Left ventricle myocardium superior (tissue), 1 donor: ENCODE measurements at places on chromosomes 7 and 10. TPM values are rescaled to one million over a fixed set of nuclear protein-coding genes. Genes with fewer than 3 reads are reported as not detected.

Gene STK31
- total RNA-seq = not detected

DNA sequence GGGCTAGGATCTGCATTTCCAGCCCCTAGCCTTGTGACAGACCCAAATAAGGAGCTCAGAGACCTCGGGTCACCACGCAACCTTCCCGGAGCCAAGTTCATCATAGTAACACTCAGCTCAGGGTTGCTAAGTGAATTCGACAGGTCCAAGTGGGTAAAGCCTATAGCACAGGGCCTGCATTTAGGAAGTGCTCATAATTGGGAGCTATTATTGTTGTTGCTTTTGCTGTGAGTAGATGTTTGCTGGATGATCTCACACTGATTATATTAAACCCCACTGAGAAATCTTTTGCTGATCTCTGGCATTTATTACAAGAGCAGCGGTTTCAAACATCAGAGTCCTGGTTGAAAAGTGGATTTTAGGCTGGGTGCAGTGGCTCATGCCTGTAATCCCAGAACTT, 20.3 kb upstream of the SAR1A start:
- DNase-seq = no peak

DNA sequence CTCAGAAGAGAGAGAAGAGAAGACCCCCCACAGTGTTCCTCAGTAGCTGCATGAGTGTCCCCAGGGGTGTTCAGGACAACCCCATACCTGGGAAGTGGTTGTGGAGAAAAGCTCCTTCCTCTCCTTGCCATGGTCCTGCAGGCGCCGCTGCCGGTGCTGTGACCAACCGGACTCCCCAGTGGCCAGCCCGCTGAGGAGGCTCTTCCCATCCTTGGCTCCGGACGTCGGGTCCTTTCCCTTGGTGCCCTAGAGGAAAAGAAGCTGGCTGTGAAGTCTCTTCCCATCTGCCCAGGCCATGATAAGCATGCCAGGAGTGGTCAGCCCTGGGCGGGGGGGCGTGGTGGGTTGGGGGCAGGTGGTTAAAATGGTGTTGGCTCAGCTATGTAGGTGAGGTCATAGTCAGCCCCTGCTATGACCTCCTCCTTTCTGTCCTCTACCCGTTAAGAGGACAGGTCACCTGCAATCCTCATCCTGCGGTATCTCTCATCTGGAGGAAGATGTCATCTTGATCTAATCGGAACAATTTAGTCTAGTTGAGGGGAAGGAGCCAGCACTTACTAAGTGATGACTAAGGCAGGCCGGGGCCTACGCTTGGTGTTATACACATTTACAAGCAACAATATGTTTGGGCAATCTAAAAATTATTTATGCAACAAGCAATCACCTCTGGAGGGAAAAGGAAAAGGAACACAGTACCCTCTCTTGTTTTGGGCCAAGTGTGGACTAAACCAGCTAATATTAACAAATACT, 13.2 kb downstream of the WDR91 start:
- no peak for DNase-seq

GRCh38 chr7:69373171-69374043, 224.9 kb upstream of the AUTS2 start:
- no peak for DNase-seq

Gene CCL24
- total RNA-seq = 0.47 TPM

Gene SPDYE11
- not detected for total RNA-seq

GRCh38 chr10:45023426-45023825, 22.7 kb downstream of the ZNF22 start:
- DNase-seq = no peak

- peak; percentile 43 for DNase-seq
Measured at GRCh38 chr7:74355091-74355490, 65.9 kb downstream of the CLIP2 start.

- DNase-seq = no peak
Measured at GRCh38 chr10:92238586-92239098, 52.2 kb downstream of the CPEB3 start.

Gene C10orf143
- 1.3 TPM for total RNA-seq

- no peak for DNase-seq
Measured at GRCh38 chr10:63383141-63383540, 82.6 kb downstream of the JMJD1C start.

GRCh38 chr7:133618970-133619369, 366.1 kb downstream of the EXOC4 start:
- DNase-seq = no peak

DNA sequence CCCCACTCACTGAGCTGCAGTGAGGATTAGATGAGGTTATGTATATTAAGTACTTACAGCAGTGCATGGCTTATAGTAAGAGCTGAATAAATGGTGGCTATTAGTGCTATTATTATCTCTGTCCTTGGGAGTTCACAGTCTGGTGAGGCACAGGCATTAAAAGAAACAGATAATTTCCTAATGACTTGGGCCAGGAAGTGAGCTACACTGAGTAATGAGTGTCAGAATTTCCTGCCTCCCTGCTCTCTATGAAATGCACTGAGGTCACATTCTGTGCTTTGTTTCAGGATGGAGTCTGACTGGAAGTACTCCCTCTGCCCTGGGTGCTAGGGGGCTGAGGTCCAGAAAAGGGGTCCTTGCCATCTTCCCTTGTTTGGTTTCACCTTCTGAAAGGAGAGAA, 48.7 kb upstream of the LOXL4 start:
- DNase-seq = no peak

Gene GPER1
- 2.8 TPM for total RNA-seq

GRCh38 chr10:121927318-121927840, 452 bp downstream of the ATE1 start:
- peak; percentile 73 for DNase-seq

GRCh38 chr10:28367929-28368484, 65.1 kb upstream of the MPP7 start:
- peak; percentile 30 for DNase-seq

- no peak for DNase-seq
Measured at GRCh38 chr10:8502573-8502972, 448.1 kb downstream of the GATA3 start.

Gene HIPK2
- total RNA-seq = 103 TPM

Gene ADAM22
- total RNA-seq = 1.7 TPM

Gene SPDYE6
- not detected for total RNA-seq
